ENCODE measurements at places on chromosomes 1 and 21.

DNA sequence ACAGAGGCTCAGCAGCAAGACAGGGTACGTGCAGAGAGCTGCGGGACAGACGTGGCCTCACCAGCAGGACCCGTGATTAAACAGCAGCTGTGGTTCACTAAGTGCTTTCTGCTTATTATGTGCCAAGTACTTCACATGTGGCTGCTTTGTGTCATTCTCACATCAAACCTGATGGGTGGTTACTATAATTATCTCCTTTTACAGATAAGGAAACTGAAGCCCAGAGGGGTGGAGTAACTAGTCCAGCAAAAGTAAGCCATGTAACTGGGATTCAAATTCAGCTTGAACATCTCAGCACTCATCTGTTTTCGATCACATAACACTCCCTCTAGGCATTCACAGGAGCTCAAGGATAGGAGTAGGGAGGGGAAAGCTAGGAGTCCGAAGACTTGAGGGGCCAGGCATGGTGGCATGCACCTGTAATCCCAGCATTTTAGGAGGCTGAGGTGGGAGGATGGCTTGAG, 50.8 kb upstream of the CLIC4 start:
- no peak for DNase-seq

DNA sequence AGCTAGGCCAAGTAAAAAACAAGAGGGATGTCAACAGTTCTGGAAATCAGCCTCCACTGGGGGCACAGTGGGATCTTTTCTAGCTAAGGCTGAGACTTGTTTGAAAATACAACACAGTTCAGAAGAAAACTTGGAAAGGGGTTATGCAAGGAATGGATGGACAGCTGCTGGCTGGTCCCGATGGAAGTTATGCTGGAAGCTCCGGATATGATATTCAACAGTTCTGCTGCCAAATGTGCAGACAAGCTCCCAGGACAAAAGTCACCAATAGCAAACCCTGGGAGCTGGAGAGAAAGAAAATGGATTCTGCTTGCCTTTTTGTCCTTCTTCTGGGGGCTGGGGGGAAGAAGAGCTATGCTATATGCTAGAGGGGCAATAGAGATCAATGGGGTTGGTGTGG, 14.3 kb downstream of the LMX1A start:
- no peak for DNase-seq

DNA sequence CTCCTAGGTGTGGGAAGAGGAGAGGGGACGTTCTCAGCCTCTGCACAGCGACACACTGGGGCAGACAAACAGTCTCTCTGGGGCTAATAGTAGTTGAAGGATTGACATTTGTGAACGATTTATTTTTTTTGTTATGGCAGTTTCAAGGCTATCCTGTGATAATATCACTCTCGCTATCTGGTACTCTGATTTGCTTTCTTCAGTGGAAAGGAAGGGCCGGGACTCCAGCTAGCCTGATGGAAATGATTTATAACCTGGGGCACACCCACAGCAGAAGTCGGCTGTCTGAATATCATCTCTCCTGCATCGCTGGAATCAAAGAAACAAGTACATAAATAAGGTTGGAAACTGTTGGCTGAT, 122.7 kb downstream of the KCNN3 start:
- DNase-seq = no peak

DNA sequence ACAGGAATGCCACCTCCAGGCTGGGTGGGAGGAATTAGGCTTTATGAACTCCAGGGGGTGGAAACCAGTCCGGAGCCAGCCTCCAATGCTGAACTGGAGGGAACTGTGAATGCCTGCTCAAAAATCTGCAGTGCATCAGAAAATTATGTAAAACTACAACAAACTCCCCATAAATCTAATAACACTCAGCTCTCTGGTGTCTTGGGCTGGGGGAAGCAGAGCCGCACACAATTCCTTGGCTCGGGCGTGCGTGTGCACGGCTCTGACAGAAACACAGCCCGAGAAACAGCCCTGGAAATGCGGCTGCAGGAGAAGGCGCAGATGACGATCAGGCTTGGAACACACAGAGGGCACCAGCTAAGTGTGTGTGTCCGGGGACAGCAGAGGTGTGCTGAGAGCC, 127.6 kb upstream of the VAMP3 start:
- no peak for DNase-seq

DNA sequence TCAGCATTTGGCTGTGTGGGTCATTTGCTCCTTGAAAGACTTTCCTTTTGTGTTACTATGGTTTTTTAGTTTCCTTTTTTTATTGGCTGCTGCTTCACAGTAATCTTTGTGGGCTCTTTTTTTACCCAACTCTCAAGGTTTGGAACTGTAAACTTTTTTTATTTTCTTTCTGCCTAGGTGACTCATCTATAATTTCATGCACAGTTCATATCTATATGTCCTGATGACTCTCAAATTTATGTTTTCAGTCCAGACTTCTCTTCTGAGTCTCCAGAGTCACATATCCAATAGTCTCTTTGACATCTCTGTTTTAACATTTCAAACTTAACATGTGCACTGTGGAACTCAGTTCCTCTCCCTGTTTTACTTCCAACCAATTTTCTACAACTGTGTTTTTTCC, 83.4 kb downstream of the ATF6 start:
- DNase-seq = no peak

DNA sequence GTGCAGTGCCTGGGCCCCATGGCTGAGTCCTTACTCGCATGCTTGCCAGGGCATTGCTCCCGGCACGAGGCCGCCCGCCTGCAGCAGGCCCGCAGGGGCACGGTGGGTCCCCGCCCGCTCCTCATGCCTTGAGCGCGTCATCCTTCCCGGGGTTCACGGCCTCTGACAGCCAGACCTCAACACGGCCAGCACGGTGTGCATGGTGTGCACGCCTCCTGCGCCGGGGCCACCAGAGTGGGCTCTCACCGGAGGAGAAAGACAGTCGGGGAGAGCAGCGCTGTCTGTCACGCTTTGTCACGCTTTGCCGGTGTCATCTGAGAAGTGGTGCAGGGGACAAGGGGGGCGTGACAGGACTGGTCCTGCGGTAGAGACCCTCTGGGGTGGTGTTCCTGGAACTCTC, 11.9 kb upstream of the COL18A1 start:
- DNase-seq = peak; percentile 47

DNA sequence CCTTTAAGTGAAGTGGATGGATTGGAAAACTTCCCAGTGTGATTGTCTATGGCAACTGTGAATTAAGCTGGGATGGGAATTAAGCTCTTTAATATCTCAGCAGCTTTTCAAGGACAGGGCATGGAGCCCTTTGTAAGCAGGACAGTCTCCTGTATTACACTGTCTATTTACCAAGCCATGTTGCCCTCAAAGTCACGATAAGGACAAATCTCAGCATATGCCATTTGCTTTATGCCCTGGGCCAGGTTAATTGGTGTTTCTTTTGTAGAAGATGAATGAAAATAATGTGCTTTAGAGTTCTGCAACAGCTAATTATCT, 17.6 kb downstream of the UTP25 start:
- no peak for DNase-seq

DNA sequence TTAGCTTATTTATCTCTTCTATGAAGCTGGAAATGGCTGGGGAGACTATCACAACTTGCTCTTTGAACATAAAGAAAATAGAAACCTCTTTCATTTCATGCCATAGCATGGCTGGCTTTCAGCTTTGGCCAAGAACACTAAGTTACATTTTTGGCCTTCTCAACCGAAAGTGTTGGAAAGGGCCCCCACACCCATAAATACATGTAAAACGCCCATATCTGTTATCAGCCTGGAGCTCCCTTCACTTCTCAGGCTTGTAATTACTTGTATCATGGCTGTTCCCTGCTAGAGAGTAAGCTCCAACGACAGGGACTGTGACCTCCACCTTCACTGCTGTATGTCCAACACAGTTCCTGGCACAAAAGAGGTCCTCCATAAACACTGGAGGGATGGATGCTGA, 12.7 kb upstream of the EIF4G3 start:
- DNase-seq = no peak

DNA sequence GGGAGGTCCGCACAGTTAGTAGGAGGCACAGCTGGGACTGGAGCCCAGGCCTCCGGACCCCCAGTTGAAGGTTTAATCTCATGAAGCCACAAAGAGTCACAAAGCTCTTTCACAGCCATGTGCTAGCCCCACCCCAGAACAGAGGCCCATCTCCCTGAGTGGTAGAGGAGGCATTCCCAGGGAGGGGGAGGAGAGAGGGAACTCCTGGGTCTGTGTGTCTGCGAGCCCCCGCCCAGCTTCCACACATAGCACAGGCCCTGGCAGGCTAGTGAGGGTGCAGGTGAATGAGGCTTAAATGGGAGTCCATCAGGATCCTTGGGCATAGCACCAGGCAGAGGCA, 197.8 kb downstream of the MATN1 start:
- DNase-seq = no peak
